ENCODE measurements at places on chromosomes 4 and X.
A peak's percentile ranks its signal among the peaks of the same experiment; 100 is the strongest.

- DNase-seq = no peak
Measured at GRCh38 chr4:38623260-38623659, 40.7 kb upstream of the KLF3 start.

DNA sequence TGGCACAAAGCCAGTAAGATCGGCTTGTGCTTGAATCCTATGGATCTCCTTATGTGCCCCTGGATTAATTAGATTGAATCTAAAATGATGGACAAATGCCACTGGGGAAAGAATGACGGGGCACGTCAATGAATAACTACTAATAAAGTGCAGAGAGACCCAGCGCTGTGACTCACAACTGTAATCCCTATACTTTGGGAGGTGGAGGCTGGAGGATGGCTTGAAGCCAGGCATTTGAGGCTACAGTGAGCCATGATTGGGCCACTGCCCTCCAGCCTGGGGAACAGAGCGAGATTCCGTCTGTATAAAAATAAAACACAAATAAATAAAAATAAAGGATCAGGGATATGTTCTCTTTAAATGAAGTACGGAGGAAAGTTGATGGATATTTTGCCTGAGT lies 179.4 kb downstream of the DCHS2 start:
- no peak for DNase-seq

DNA sequence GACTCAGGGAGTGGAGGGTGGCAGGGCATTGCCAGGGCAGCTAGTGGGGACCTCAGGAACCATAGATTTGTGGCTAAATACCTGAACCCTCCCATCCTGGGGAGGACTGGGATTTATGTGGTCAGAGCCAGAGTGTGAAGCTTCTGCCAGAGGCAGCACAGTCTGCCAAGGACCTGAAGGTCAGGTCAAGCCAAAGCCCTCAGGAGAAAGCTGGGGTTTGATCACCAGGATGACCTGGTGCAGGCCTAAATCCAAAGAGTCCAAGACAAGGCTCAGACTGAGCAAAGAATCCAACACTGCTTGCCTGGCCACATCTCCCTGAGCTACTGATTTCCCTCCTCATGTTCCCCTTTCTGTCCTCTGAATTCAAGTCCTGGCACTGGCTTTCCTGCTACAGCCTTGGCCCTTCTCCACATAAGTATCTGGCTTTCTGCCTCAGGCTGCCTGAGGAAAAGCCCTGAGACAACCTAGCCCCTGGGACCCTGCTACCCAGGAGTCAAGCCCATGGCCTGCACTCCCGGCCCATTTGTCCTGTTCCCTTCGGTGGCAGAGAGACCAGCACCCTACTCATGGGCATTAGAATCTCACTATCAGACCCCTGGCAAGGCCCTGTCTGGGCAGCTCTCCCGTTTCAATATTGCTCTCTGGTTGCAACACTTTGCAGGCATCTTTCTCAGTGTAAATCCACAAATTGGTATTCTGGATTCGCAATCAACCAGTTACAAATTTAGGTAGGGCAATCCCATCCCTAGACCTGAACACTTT lies 39.3 kb upstream of the SLC25A43 start:
- DNase-seq = no peak

DNA sequence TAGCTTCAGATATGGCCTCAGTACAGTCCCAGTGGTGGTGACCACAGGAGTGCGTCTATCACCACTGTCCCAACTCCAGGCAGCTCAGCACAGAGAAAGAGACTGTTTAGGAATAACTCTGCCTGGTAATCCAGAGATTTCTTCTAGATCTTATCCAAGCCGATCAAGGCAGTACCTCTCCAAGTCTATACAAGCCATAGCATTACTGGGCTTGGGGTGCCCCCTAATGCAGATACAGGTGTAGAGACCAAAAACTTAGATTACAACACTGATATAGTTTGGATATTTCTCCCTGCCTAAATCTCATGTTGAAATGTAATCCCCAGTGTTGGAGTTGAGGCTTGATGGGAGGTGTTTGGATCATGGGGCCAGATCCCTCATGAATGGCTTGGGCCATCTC lies 100.9 kb downstream of the PTCHD1 start:
- no peak for DNase-seq

GRCh38 chrX:64975491-64975890 lies 759 bp downstream of the ZC4H2 start:
- no peak for DNase-seq

DNA sequence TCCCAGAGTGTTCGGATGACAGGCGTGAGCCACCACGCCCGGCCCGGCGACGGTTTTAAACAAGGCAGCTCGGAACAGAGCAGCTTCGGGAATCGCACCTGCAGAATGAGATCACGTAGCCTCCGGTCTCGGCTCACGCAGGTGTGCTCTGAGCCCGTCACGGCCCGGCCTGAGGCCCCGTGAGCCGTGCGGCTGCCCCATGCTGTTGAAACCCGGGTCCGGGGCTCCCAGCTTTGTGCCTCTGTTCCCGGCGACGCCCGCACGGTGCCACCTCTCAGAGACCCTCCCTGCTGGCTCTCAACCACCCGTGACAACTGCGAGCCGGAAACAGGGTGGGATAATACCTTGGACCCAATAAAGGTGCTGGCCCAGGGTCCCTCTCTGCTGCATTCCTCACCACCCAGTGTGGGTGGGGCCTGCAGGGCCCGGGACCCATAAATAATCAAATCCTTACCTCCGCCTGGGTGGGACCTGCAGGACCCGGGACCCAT lies 13.4 kb upstream of the PLCXD1 start:
- no peak for DNase-seq

- peak; percentile 44 for DNase-seq
Measured at GRCh38 chrX:111869639-111870034, 6.3 kb upstream of the TRPC5OS start.

DNA sequence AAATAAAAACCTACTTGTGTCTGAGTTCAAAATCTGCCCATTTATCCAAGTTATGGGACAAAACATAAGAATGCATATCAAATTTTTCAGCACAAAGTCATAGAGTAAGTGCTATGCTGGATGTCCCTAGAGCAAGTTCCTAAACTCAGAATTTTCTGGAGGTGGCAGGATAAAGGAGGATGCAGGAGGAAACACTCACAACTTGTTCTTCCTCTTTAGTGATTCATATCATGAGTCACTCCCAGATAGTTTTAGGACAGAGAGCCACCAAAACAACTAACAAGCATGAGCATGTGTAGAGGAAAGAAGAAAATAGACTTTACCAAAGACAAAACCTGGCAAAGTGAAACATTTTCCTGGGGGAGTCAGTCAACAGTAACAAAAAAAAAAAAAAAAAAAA lies 302.7 kb downstream of the KCTD8 start:
- DNase-seq = no peak

GRCh38 chr4:28351826-28352225 lies 1491.2 kb downstream of the STIM2 start:
- DNase-seq = no peak

DNA sequence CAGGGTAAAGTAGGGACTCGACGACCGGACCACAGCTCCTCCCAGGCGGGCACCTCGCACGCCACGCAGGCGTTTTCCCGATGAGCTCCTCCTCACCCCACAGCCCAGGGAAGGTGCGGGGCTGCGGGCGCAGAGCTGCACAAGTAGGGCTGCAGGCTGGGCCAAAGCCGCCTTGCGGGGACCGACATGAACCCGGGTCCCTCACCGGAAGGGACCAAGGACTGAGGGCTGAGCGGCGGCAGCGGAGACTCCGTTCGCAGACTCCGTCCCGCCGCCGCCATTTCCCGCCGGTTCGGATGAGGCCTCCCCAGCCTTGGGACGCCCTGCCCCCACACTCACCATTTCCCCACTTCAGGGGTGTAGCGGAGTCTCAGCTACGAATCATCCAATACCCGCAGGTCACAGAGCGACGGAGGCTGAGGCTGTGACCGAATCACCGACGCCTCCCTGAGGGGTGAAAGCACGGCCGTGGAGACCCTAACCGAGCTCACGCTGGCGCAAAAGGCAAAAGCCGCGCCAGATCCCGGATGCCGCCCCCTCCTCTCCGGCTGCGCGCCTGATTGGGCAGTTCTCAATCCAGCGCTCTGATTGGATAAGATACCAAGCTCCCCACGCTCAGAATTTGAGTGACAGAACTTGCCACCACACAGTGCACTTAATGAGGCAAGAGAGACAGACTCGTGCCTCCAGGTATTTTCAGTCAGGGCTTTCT lies at the start of gene ZNF732:
TSS of gene ZNF732 (minus strand) at position 506 of the 712 bp plus-strand sequence. CDS start at position 342, 164 bp downstream.
- no peak for DNase-seq

- DNase-seq = no peak
Measured at GRCh38 chr4:76997077-76997476, 47.5 kb downstream of the SEPTIN11 start.

Measured in NCI-H460 (cell line).